Panc1 (cell line): ENCODE measurements at places on chromosomes 5 and 9. TPM values are rescaled to one million over a fixed set of nuclear protein-coding genes. Genes with fewer than 3 reads are reported as not detected.

DNA sequence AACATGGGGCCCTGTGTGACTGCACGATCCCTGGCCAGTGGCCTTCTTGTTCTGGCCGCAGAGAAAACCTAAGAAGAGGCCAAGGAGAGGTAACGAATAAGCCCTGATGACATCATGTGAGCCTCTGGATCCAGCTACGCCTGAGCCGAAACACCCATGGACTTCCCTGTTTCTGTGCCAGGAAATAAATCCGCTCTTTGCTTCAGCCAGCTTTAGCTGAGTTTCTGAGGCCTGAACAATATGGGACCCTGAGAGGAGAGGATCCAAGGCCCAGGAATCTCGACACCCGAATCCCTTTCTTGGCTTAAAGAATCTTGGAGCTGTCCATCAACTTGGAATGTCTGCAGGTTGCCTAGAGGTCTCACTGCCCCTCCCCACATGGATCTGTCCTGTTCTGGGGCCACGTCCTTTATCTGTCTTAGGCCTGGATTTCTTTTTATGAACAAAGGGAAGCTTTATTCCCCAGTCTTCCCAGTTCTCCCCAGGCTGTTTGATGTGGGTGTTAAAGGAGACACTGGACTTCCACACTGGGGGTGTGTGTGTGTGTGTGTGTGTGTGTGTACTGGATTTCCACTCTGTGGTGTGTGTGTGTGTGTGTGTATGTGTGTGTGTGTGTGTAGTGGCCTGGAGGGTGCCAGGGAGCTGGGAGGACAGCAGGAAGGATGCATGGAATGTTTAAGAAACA is 13.7 kb downstream of the IER5L start:
- H3K4me1 ChIP-seq, result peaks cover 8% of the 10 kb centered on the region
- DNase-seq, result no peak
- H3K4me3 ChIP-seq, result no peak overlapping the region
- no peaks in the 10 kb centered on the region for H3K36me3 ChIP-seq
- no peak overlapping the region for H3K27ac ChIP-seq
- H3K27me3 ChIP-seq, result no peaks in the 10 kb centered on the region

DNA sequence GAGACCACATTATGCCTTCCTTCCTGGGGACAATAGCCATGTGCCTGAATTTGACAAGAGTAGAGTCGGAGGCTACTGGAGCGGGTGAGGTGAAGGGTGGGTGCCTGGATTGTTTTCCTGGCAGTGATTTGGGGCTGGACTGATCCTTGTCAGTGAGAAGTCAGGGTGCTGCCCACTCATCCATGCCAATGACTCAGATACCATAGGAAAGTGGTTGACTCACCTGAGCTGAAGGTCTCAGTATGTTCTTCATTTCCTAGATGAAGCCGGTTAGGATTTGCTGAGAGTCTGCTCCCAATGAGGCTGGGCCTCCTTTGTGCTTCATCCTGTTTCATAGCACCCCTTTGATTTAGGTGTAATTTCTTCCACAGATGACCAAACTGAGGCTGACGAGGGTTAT is 366.0 kb downstream of the KDM4C start:
- H3K27ac ChIP-seq, result no peak overlapping the region
- no peaks in the 10 kb centered on the region for H3K36me3 ChIP-seq
- no peaks in the 10 kb centered on the region for H3K27me3 ChIP-seq
- H3K4me3 ChIP-seq, result no peak overlapping the region

DNA sequence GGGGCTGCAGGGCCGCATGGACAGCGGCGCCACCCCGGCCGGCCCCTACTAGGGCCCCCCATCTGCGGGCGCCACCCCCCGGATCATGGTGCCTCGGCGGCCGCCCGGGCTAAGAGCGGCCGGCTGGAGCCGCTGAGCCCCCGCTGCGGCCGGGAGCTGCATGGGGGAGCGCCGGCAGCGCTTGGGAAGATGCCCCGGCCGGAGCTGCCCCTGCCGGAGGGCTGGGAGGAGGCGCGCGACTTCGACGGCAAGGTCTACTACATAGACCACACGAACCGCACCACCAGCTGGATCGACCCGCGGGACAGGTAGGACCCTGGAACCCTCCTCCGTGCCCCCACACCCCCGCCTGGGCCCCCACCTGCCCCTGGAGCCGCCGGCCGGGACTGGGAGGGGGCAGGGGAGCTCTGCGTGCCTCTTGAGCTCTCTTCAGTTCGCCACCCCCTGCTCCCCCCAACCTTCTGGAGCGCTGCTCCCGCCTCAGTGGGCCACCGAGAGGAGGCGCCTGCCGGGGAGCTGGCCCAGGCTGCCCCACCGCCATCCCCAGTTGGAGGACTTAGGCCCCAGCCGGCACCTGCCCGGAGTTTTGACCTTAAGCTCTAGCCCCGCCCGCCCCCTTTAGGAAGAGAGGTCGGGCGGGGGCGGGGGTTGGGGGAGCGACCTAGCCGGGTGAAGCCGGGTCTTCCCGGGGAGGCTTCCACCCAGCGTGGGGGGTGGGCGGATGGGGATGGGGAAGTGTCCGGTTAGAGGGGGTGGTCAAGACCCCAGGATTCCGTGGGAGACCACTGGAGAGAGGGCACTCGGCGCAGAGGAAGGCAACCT is 730 bp downstream of the WWC1 start:
- no peaks in the 10 kb centered on the region for H3K27me3 ChIP-seq
- peak overlapping the region; percentile 56 for H3K4me3 ChIP-seq
- H3K4me1 ChIP-seq, result peaks cover 31% of the 10 kb centered on the region
- H3K27ac ChIP-seq, result no peak overlapping the region
- H3K36me3 ChIP-seq, result no peaks in the 10 kb centered on the region

GRCh38 chr9:136512651-136513071 is 29.8 kb upstream of the SEC16A start:
- H3K27ac ChIP-seq, result no peak overlapping the region
- H3K4me1 ChIP-seq, result no peaks in the 10 kb centered on the region
- H3K27me3 ChIP-seq, result no peaks in the 10 kb centered on the region
- no peak overlapping the region for H3K4me3 ChIP-seq
- no peaks in the 10 kb centered on the region for H3K36me3 ChIP-seq

DNA sequence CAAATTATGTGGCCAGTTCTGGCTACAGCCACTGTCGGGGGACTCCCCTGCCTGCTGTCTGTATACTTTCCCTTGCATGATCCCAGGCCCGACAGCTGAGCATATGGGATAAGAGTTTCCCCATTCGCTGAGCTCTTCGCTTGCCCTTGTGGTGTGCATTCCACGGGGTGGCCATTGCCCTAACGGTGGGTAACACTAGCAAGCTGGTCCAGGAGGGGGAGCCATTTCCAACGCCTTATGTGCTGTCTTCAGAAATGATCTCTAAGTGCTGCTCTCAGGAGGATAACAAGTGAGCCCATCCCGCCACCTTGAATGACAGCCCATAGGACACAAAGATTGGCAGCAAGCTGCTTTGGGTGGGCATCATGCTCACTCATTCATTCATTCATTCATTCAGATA is 190.9 kb downstream of the FSTL4 start:
- no peaks in the 10 kb centered on the region for H3K36me3 ChIP-seq
- no peaks in the 10 kb centered on the region for H3K4me1 ChIP-seq

INSL4 gene
- total RNA-seq, result not detected
